ENCODE measurements at places on chromosomes 3 and 15.

DNA sequence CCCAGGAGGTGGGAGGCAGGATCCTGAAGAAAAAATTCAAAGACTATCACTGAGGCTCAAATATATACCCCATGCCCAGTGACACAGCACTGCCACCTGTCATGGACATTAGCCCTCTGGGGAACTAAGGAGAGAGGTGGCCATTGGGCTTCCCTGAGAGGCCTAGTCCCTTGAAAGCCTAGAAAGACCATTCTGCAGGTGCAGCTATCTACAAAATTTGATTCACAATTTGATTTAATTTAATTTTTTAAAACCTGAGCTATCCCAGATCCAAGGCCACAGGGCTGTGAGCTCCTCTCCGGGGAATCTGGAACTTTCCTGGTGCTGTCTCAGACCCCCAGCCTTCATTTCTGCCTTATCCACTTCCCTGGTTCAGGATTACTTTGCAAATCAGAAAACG lies 16.9 kb upstream of the KLHL24 start:
- DNase-seq, result no peak

DNA sequence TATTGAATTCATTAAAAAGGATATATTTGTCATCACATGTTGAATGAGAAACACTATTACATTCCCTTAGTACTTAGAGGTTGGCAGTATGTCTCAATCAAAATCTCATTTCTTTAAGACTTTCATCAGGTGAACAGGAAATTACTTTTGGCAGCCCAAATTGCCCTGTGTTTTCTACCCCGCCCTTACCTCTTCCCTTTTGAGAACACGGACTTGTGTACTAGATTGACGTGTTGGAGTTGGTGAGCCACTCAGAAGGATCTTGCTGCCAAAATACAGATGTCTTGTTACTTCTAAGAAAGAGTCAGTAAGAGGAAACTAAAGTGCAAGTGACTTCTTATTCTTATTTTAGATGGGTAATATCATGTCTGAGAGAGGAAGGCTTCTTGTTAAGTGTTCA lies 386.9 kb downstream of the FEZF2 start:
- DNase-seq, result no peak

DNA sequence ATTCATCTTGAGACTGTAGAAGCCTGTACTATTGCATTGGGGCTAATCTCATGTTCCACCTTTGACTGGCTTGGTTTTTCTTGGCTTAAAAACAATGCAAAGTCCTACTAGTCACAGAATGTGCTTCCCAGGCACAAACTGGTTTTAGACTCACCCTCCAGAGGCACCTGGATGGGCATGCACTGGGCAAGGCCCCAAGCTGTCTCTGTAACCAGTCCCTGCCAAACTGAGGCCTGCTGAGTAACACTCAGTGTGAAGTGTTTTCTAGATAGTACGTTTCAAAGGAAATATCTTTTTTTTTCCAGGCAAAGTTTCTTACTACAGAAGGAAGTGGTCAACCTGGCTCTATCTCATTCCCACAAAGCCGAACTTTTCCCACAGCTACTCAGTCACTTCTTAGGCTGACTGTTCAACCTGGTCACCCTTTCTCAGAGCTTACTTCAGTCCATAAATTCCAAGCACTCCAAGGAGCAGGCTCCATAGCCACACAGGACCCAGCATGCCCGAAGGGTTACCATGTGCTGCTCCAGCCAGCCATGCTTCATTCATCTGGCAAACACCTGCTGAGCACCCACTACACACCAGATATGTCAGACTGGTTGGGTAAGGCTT lies 57.4 kb downstream of the NPTN start:
- DNase-seq, result no peak

GRCh38 chr3:147297761-147298350 lies 108.5 kb downstream of the ZIC4 start:
- DNase-seq, result no peak

GRCh38 chr15:57343498-57343897 lies 32.8 kb upstream of the CGNL1 start:
- no peak for DNase-seq

GRCh38 chr15:56628893-56629532 lies 104.3 kb downstream of the ZNF280D start:
- no peak for DNase-seq

DNA sequence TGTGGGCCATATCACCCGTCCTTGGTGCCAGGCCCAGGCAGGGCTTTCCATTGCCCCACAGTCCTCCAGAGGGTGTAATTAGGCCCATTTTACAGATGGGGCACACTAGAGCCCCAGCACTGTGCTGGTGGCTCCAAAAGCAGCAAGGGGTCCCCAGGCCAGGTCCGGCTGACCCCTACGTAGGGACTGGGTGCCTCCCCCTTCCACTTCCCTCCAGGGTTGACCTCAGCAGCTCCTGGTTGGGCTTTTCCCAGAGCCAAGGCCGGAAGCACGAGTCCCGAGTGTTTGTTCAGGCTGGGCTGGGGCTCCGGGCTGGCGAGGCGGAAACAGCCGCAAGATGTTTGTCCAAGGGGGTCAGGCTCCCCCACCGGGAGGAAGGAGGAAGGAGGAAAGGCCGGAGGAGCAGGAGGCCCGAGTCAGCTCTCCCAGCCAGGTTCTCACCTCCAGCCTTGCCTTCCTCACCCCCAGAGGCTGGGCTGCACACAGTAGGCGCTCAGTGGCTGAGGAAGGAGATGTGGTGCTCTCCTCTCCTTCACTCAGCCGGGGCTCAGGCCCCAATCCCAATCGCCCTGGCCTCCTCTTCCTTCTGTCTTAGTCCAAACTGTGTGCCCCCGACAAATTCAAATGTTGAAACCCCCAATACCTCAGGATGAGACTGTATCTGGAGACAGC lies 17.1 kb upstream of the PLXND1 start:
- DNase-seq, result no peak

DNA sequence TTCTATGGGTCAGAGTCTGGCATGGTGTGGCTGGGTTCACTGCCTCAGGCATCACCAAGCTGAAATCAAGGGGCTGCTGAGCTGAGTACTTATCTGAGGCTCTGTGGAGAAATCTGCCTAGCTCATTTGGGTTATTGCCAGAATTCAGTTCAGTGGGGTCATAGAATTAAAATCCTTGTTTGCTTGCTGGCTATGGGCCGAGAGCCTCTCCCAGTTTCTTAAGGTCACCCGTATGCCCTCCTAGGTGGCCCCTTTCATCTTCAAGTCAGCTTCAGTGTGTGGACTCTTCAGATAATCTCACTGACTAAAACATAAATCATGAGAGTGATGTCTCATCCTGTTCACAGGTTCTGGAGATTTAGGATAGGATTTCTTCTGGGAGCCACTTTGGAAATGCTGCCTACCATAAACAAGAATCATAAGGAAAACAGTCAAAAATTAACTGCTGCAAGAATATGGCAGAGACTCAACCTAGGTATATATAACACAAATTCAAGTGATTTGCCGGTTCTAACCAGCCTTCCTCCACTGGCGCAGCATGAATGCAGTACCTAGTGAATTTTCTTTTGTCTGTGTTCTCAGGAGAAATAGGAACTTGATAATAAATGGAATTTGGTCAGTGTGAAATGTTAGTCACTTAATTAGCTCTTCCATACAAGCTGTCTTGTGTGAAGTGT lies 5.3 kb downstream of the CP start:
- DNase-seq, result no peak

DNA sequence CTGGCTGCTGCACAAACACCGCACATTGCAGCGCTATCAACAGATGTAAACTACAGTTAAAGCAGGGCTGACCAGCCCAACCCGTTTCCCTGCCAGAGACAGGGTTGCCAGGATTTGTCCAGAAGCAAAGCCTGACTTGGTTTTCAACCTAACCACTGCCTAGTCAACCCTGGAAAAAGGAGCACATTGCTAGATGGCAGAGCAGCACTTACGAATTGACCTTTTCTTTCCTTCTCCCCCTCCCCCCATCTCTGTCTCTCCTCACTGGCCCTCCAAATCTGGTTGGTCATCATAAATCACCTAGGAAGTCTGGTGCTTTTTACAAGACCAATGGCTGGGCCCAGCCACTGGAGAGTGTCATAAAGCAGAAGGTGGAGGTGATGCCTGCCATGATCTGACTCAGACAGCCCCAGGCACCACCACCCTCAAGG lies 51.3 kb downstream of the ABCC5 start:
- DNase-seq, result no peak

GRCh38 chr3:192082730-192083660 lies 622.0 kb downstream of the PYDC2 start:
- no peak for DNase-seq

DNA sequence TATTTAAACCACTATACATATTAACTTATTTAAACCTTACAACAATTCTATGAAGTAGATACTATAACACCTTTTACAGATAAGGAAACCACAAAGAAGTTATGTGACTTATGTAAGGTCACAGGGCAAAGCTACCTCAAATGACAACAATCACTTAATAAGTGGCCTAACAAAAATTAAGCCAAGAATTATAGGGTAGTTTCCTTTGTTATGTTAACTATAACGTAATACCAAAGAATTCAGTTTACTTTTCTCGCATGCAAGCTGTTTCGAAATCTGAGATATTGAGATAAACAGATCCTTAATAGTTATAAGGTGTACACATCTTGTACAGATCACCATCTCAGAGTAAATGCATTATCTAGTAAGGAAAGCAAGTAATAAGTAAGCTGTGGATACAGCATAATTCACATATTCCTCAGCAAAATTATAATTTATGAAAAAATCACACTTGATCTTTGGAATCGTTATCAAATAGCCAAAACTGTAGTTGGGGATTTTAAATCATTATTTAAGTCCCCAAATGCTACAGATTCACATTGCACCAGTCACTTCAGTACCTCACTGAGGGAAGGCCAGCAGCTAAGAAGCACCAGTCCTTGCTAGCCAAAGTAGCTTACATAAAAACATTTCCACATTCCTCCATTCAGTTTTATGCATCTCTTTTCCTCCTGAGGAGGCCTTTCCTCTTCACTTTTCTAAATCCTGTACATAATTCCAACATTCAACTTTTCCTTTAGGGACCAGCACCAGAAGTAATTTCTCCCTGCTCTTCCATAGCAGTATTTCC lies 226.8 kb downstream of the TBC1D5 start:
- no peak for DNase-seq

DNA sequence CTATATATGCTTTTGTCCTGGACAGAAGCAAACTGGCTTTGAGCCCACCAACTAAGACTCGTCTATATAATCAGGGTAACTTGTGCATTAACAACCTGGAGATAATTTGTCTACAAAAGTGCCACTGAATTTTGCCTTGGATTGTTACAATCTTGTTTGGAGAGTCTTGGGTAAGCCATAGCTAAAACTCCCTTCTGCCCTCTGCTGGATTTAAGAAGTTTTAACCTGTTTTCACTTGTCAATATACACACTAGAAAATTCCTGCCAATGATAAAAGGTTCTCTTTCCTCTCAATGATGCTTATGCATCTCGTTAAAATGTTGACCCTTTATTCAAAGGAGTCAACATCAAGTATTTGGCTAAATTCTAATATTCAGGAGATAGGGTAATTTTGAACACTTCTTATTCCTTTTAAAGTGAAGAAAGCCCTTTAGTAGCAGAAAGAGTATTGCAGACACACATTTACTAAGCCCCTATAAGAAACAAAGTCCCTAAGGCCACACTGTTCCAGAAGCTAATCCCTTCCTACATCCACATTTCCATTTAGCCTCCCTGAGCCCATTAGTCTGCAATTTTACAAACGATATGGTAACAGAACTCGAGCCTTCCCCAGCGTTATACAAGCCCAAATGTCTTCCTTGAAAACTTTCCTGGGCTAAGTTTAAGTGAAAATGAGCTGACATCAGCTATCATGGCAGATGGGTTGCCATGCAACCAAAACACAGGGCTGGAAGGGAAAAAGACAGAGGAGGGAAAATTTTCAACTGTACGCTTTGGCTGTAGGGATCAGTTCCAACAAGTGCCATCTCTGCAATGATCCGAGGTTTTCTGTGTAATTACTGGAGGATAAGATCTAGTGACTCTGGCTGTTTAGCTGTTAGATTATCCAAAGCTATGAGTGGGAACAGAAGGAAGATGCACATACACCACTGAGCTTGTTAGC lies 75.9 kb upstream of the FGF12 start:
- no peak for DNase-seq

GRCh38 chr3:194130807-194131589 lies 5.0 kb upstream of the HES1 start:
- DNase-seq, result no peak

DNA sequence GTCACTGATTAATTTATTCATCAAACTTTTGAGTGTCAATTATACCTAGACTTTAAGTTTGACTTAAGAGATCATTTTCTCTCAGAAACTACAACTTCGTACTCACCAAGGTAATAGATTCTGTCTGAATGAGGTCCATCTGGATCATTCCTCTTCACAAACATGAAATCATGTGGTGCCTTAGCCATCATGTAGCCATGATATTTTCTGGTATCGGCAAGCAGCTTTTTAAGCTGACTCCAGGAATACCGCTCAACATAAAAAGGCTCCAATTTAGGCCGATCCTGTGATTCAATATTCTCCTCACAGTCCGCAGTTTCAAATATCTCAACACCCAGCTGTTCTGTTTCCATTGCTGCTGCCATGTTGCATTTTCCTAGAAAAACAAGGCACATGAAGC lies 5.3 kb downstream of the DPP8 start:
- DNase-seq, result no peak

- DNase-seq, result no peak
Measured at GRCh38 chr15:101359365-101359947, 64.4 kb upstream of the SNRPA1 start.

GRCh38 chr3:44612678-44613077 lies 12.2 kb upstream of the ZNF197 start:
- no peak for DNase-seq

DNA sequence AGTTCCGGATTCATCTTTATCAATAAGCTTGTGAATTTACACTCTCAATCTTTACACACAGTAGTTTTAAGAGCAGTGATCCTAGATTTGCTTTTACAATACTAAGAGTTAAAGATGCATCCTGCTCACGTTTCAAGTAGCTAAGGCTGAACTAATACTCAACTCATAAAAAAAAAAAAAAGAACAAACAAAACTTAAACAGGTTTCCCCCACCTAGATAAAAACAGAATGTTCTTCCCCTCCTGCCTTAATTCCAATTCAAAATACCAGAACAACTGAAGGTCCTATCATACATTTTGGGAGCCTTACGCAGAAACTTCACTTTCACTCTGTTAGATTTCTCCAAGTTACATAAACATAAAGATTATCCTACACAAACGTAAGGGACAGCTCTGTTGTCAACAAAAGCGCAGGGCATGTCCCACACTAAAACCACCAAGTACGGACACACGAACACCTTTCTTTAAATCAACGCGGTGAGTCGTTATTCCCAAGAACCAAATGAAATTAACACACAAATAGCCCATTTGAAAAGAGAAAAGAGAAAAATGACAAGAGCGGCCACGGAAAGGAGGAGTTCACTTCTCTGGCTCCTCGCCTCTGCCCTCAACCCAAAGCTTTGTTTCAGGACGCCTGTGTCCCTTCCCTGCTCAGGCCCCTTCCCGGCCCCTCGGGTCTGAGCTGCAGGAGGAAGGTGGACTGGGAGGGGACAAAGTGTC lies 941 bp downstream of the CBLB start:
- no peak for DNase-seq
